T-helper 22 cell (primary cell): ENCODE measurements at places on chromosomes 1 and 21.

DNA sequence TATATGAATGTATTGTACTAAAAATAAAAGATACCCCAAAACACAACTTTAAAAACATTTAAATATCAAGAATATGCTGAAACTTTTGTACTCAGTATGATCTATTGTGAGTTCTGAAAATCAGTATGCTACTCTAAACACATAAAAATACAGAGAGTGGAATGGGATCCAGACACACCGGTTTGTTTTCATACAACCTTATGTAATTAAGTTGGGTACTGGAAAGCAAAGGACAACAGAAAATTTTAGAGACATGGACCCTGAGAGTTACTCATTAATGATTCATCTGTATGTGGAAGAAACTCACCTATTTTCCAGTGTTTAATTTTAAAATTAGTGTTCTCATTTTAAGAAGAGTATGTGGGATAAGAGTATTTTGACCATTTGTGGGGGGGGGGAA, 927 bp upstream of the CFHR3 start:
- no peak for DNase-seq

- DNase-seq = no peak
Measured at GRCh38 chr1:244710474-244711062, 57.6 kb downstream of the DESI2 start.

- no peak for DNase-seq
Measured at GRCh38 chr1:32321712-32322291, 14.2 kb downstream of the MARCKSL1 start.

GRCh38 chr1:97632776-97633175, 288.1 kb downstream of the DPYD start:
- DNase-seq = no peak

GRCh38 chr1:198543670-198544260, 3.3 kb upstream of the ATP6V1G3 start:
- no peak for DNase-seq

GRCh38 chr1:162090378-162090777, 20.9 kb downstream of the NOS1AP start:
- no peak for DNase-seq

GRCh38 chr1:211783897-211784296, 46.7 kb downstream of the LPGAT1 start:
- DNase-seq = no peak

GRCh38 chr1:29496701-29497100, 260.4 kb downstream of the PTPRU start:
- no peak for DNase-seq

- no peak for DNase-seq
Measured at GRCh38 chr1:167893798-167894197, 20.1 kb downstream of the ADCY10 start.

GRCh38 chr1:196733091-196733970, 41.3 kb upstream of the CFHR3 start:
- DNase-seq = no peak

- DNase-seq = no peak
Measured at GRCh38 chr1:53449021-53449420, 10.2 kb upstream of the DMRTB1 start.

DNA sequence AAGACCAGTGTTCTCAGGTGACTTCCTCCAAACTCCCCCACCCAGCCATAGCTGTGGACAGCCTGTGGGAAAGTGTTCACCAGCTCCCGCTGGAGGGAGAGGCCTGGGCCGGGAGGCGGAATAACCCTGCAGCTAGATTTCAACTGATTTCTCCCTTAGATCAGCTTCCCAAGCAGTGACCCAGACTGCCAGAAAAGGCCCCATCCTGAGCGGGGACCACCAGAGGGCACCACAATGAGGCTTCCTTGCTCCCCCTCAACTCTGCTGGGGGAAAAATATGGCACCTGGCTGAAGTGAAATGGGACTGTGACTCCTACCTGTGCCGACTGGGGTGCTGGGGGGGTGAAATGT, 50.8 kb downstream of the RHBG start:
- no peak for DNase-seq

DNA sequence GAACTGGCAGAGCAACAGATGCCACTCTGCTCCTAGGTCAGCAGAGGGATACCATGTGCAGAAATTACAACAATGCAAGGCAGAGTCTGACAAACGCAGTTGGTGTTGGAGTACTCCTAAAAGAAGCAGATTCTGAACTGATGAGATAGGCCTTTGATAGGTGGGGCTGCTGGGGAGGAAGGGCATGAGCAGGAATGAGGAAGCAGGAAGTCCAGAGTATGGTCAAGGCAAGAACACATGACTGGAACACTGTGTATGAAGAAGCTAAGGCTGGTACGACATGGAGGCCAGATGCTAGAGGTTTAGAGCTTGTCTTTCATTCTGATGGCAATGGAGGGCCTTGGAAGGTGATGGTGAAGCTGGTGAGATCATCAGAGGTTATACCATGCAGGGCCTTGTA, 11.5 kb upstream of the THRAP3 start:
- no peak for DNase-seq

GRCh38 chr1:201002510-201002909, 21.0 kb downstream of the KIF21B start:
- no peak for DNase-seq

GRCh38 chr21:40445349-40445921, 401.5 kb downstream of the DSCAM start:
- DNase-seq = no peak

- DNase-seq = no peak
Measured at GRCh38 chr1:154533952-154534844, 24.3 kb downstream of the UBE2Q1 start.

DNA sequence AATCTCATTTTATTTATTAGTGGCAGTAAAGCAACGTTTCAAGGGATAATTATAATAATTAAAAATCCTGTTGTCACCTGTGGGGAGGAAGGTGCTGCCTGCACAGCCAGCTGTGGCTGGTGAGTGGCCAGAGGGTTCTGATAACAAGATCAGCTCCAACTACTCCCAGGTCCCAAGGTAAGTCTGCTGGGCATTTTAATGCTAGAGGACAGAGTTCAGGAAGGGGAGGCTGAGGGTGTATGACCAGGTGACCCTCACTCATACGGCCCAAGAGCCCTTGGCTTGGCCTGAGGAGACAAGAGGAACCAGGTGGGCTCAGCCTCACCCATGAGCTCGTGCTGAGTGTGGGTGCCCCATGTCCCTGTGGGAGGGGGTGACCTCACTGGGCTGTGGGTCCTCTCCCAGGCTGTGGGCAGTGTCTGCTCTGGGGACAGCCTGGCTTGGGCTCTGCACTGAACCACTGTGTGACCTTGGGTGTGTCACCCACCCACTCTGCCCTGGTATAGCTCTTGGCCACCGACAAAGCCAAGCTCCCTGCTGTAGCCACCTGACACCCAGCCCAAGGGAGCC, 223.8 kb downstream of the PTPRU start:
- DNase-seq = no peak

DNA sequence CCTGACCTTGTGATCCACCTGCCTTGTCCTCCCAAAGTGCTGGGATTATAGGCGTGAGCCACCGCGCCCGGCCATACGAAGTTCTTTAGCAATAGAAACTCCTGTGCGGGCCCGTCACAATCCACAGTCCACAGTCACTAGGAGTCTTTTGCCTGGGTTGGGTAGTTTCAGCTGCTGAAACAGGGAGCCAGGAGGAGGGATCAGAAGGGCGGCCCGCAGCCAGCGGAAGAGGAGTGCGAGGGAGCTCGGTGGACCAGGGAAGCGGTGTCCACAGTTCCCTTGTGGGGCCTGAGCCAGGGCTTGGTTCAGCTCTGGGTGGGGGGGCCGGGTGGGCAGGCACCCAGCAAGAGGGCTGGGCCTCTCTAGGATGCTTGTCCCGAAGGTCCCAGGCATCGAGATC, 17.9 kb upstream of the HSPG2 start:
- DNase-seq = no peak

DNA sequence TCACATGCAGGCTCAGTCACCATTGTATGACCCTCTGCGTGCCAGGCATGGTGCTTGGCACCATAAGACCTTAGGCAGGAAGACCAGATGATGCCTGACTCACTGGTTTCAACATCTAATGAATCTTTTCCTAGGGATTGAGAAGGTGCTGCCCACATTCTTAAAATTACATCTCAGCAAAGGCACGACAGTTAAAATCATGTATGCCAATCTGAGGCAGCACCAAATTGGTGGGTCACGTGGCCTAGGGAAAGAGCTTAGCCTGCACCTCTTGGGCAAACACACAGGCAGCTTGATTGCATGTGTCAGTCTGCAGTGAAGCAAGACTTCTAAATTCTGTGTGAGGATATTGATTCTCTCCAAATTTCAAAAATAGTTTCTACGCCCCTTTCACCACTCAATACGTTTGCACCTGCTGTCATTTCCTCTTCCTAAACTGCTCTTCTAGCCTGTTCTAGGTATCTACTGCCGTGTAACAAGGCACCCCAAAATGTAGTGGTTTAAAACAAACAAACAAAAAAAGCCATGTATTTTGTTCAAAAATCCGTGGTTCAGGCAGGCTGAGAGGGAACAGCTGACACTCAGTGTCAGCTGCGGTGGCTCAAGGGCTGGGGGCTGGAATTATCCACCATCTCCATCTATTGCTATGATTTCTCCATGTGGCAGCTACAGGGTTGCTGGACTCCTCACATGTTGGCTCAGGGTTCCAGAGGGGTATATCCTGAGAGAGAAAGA, 160.2 kb upstream of the FGGY start:
- no peak for DNase-seq

DNA sequence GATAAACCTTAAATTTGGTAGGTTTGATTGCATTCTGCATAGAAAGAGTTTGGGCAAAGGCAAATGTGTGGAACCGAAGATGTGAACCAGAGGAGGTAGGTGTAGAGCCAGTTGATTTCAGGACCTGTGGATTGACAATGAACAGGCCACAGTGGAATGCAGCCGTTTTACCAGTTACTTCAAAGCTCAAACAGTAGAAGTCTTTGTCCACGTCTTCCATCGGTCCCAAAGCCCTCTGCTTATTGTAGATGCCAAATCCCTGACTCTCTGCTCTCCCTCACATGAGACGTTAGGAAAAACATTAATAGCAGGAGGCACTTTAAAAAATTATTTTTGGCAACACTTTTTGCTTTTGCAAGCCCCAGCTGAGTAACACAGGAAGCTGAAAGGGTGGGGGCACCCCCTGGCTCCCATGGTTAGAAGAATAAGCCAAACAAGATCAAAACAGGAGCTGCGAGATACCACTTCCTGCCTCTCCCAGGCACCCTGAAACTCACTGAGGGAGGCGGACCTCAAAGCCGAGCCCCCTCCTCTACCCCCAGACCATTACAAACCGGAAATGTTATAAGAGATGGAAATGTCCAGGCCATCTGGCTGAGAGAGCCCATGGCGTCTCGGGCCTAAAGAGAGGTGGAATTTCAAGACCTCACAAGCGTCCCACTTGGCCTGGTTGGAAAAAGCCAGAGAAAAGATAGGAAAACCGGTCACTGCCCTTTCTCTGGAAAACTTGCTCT, 13.5 kb downstream of the TRAF3IP3 start:
- DNase-seq = peak; percentile 62

- DNase-seq = no peak
Measured at GRCh38 chr1:115908565-115909274, 67.6 kb upstream of the SLC22A15 start.

GRCh38 chr1:224524679-224525078, 90.1 kb upstream of the WDR26 start:
- DNase-seq = no peak

DNA sequence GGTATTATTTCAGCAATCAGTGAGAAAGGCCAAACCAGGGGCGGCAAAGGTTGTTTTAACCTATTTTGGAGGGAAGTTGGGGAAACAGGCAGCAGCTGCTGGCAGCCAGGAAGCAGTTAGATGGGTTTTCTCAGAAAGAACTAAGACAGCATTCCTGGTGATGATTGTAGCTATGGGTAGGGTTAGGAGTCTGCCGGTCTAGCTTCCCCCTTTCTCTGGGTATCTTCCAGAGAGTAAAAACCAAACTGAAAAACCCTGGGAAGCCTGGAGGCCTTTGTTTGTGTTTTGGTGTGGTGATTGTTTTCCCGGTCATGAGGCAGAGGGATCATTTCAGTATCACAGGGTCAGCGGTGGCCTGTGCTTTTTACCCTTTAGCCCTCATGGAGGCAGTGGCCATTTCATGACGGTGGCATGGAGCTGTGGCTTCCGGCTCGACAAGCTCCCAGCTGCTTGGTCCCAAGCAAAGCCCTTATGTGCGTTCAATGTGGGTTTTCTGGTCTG, 19.5 kb upstream of the TNFRSF1B start:
- DNase-seq = no peak

DNA sequence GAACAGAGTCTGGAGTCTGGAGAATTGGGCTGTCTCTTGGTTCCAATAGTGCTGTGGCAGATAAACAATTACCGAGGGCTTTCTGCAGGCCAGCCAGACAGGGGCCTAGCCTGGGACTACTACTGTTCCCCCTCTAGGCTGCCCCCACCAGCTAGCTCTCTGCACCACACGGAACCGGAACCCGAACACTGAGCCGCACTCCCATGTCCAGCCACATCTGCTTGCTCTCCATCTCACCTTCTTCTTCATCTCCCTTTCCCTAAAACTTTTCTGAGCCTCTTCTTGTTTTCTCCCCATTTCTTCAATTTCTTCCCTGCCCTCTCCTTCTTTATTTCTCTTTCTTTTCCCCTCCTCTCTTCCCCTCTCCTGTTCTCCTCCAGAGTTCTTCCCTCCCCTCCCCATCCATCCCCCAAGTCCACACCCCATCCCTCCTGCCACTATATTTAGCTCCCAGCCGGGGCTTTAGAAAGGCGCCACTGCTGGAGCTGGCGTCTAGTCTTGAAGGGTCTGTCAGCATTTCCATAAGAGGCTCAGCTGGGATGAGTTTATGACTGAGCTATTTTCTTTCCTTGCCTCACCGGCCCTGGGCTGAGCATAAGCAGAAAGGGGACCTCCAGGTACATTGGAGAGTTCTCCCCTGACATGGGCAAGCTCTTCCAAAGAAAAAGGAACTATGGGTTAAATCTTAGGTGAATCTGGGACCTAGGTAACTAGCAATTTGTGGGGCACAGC, 25.7 kb upstream of the ATP2B4 start:
- no peak for DNase-seq

- no peak for DNase-seq
Measured at GRCh38 chr1:234730475-234730769, 120.4 kb upstream of the IRF2BP2 start.

DNA sequence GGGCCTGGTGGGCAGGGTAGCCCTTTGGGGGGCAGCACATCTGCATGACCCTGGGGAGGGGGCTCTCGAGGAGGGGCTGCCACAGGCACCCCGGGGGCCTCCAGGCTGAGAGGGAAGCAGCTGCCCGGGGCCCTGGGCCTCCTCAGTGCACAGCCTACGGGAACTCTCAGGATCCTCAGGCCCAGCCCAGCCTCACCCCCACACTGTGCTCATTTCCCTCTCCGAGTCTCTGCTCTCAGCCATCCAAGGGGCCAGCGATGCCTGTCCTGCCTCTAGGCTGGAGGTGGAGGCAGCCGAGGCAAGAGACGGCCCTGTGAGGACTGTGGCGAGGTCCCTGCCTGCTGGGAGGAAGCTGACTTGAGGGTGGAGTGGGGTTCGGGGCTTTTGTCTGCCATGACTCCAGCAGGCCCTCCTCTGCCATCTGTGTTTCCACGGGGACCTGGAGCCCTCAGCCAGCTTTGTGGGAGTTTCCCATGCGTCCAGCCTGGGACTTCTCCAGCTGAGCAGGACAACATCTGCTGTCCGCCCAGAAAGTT, 7.2 kb upstream of the PLEKHG5 start:
- no peak for DNase-seq

GRCh38 chr1:206080026-206080820, 27.2 kb downstream of the RHEX start:
- DNase-seq = no peak
